ENCODE measurements at places on chromosomes 11 and 22. TPM values are rescaled to one million over a fixed set of nuclear protein-coding genes. Genes with fewer than 3 reads are reported as not detected.

GRCh38 chr11:94767701-94768601 is at the start of gene AMOTL1:
TSS of gene AMOTL1 (plus strand) at chr11:94768356. CDS start at chr11:94768512, 156 bp downstream.
- DNase-seq, result peak; percentile 89

DNA sequence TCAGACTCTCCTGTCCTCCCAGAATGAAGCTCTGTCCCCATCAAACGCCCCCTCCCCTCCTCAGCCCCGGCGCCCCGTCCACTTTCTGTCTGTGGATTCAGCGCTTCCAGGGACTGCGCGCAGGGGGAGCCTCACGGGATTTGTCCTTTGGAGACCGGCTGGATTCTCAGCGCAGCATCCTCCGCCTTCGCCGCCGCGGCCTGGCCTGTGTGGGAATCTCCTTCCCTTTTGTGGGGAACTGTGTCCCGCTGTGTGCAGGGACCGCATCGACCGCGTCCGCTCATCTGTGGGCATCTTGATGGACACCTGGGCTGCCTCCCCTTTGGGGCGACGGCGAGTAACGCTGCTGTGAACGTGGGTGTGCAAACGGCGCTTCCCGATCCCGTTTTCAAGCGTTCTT is 1.1 kb upstream of the SCT start:
- no peak for DNase-seq

GRCh38 chr11:84549217-84549616 is 1077.9 kb downstream of the DLG2 start:
- DNase-seq, result no peak

GRCh38 chr11:113410414-113411135 is 23.0 kb downstream of the ANKK1 start:
- DNase-seq, result no peak

DNA sequence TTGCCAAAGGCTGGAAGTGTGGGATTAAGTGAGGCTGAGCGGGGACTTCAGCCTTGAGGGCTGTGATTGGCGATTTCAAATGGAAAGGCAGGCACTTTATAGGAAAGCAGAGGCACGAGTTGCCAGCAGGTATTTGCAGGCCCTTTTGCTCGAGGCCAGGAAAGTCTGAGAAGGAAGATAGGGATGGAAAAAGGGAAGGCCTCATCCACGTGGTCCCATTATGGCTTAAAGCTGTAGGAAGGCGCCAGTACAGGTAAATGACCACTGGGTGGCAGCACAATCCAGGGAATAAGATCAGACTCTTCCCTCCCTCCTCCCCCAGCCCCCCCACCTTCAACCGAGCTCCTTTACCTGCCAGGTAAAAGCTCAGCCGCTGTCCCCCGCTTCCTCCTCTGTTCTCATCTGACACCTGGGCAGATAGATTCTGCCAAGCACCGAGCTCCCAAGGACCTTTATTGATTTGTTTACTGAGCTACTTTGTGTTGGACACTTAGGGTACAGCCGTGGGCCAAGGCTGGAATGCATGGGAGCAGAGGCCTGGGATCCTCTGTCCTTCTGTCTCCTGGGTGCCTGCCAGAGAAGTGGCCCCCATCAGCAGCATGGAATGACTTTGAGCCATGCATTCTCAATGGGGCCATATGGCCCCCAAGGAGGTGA is 7.5 kb downstream of the P2RX3 start:
- DNase-seq, result peak; percentile 54

- DNase-seq, result no peak
Observed at GRCh38 chr22:36753120-36753802, 22.7 kb downstream of the IFT27 start.

Gene CCDC87
- 0.84 TPM for total RNA-seq

Gene OR2AT4
- total RNA-seq, result not detected

All from RPMI7951 (cell line).